ENCODE measurements at places on chromosomes 1 and 21. TPM values are rescaled to one million over a fixed set of nuclear protein-coding genes. Genes with fewer than 3 reads are reported as not detected.

The DAB1 gene
- not detected for total RNA-seq

The AUNIP gene
- total RNA-seq, result 10.0 TPM

The RFX5 gene
- 43.6 TPM for total RNA-seq

The RCAN3 gene
- total RNA-seq, result 19.2 TPM

The REN gene
- 0.29 TPM for total RNA-seq

The OR10Z1 gene
- not detected for total RNA-seq

The PGLYRP4 gene
- total RNA-seq, result not detected

The MYOG gene
- not detected for total RNA-seq

The GLUL gene
- total RNA-seq, result 79.9 TPM

The TRAF3IP3 gene
- not detected for total RNA-seq

The MFN2 gene
- total RNA-seq, result 38.9 TPM

The PLPPR4 gene
- total RNA-seq, result 0.29 TPM

The OLFML3 gene
- 9.7 TPM for total RNA-seq

The PUSL1 gene
- 15.7 TPM for total RNA-seq

The TRIM67 gene
- total RNA-seq, result not detected

The INAVA gene
- total RNA-seq, result 18.0 TPM

The C1orf141 gene
- not detected for total RNA-seq

The FAM78B gene
- 0.36 TPM for total RNA-seq

The C4BPA gene
- not detected for total RNA-seq

The COL9A2 gene
- total RNA-seq, result 0.12 TPM

The S1PR1 gene
- total RNA-seq, result 0.84 TPM

The DLGAP3 gene
- total RNA-seq, result under 0.01 TPM

The CCDC30 gene
- total RNA-seq, result 0.84 TPM

The ZMYM4 gene
- 23.3 TPM for total RNA-seq

The SYT11 gene
- 8.5 TPM for total RNA-seq

The RUNX1 gene
- total RNA-seq, result 6.5 TPM

The GABPB2 gene
- total RNA-seq, result 6.3 TPM

The TRNP1 gene
- total RNA-seq, result 4.6 TPM

The ARHGAP30 gene
- total RNA-seq, result not detected

The MSH4 gene
- total RNA-seq, result 0.10 TPM

The SMG5 gene
- 54.3 TPM for total RNA-seq

The VHLL gene
- total RNA-seq, result not detected

The CELA2A gene
- not detected for total RNA-seq

The OLIG2 gene
- 0.72 TPM for total RNA-seq

The MFAP2 gene
- 16.9 TPM for total RNA-seq

The OR2L5 gene
- total RNA-seq, result not detected

The SLC44A3 gene
- 1.1 TPM for total RNA-seq

The PDZK1 gene
- total RNA-seq, result 5.3 TPM

The ZNF593OS gene
- total RNA-seq, result not detected

The CNKSR1 gene
- total RNA-seq, result 0.12 TPM

The ATAD3C gene
- not detected for total RNA-seq

The ATG4C gene
- 16.0 TPM for total RNA-seq

The VWA1 gene
- total RNA-seq, result 5.7 TPM

The GPR37L1 gene
- total RNA-seq, result not detected

The NR1I3 gene
- total RNA-seq, result not detected

The JAM2 gene
- 1.5 TPM for total RNA-seq

The CD101 gene
- 0.39 TPM for total RNA-seq

The HES3 gene
- not detected for total RNA-seq
